NCI-H1105 (cell line): ENCODE measurements at places on chromosomes 6 and 20.
A peak's percentile ranks its signal among the peaks of the same experiment; 100 is the strongest.

GRCh38 chr6:142838821-142839685 is 105.9 kb downstream of the HIVEP2 start:
- DNase-seq: no peak

GRCh38 chr20:53215166-53215565 is 243.0 kb downstream of the TSHZ2 start:
- DNase-seq: no peak

- DNase-seq: no peak
These were observed 276.9 kb upstream of the SUPT3H start for GRCh38 chr6:45654673-45655072.

- peak; percentile 14 for DNase-seq
These were observed 9.2 kb downstream of the PACRG start for GRCh38 chr6:162736961-162737360.

- no peak for DNase-seq
These were observed 221.8 kb upstream of the CEP162 start for GRCh38 chr6:84449220-84449619.

DNA sequence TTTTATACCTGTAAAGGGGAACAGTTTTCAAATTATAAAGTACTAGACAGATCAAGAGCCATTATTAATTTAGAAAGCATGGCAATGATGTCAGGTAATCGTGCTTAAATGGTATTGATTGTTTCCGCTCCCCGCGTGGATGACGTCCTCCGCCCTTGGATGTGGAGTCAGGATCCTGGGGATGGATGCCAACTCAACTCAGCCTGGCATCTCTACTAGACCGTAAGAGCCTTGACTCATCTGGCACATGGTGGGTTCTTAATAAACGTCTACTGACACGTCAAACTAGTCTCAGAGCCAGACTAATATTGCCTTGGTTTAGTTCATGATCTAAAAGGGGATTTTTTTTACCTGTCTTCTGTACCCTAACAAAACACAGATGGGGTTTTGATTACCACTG is 80.2 kb downstream of the LRFN2 start:
- no peak for DNase-seq

DNA sequence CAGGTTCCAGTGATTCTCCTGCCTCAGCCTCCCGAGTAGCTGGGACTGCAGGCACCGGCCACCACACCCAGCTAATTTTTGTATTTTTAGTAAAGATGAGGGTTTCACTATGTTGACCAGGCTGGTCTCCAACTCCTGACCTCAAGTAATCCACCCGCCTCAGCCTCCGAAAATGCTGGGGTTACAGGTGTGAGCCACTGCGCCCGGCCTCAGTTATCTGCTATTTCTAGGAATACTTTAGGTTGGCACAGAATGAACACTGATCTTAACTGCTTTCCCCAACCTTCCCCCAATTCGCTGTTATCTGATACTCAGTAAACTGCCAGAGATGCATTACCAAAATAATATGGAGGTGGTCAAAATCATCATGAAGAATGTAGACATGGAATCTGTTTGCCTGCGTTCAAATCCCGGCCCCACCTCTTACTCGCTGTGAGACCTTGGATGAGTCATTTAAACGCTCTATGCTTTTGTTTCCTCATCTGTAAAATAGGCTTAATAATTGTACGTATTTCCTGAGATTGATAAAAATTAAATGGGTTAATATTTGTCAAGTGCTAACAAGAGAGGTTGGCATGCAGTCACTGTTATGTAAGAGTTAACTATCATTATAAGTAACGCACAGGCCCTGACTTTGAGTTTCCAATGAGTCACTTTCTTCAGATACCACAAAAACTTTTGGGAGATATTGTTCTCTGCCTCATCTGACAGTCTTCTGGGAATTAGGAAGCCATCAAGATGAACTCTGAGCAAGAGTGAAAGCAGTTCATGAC is 44.5 kb upstream of the NCOA3 start:
- no peak for DNase-seq

DNA sequence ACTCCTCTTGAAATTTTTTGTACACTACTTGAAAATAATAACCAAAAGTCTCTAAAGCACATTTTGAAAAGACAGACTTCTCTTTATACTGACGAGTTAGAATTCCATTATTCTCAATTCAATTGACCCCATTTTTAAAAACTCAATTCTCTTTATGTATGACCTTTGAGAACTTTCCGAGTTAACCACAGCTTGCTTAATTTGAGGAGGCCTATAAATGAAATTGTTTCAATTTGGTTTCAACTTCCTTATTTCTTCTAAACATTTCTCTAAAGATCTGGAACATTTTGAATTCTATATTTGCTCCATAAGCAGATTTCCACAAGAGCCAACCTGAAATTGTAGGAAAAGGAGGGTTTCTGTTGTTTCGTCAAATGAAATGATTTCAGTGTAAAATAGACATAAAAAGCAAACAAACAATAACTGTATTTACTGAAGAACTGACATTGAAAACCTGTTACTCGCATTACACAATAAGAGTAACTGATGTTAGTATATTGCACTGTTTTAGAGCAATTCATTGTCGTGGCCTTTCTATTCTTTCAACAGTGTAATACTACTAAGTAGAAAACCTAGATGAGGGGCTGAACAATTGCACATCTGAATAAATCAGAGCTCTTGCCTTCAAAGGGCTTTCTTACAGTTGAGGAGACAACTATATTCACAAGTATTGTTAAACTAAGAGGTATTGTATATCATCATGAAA is 223.6 kb downstream of the HIVEP2 start:
- DNase-seq: no peak

DNA sequence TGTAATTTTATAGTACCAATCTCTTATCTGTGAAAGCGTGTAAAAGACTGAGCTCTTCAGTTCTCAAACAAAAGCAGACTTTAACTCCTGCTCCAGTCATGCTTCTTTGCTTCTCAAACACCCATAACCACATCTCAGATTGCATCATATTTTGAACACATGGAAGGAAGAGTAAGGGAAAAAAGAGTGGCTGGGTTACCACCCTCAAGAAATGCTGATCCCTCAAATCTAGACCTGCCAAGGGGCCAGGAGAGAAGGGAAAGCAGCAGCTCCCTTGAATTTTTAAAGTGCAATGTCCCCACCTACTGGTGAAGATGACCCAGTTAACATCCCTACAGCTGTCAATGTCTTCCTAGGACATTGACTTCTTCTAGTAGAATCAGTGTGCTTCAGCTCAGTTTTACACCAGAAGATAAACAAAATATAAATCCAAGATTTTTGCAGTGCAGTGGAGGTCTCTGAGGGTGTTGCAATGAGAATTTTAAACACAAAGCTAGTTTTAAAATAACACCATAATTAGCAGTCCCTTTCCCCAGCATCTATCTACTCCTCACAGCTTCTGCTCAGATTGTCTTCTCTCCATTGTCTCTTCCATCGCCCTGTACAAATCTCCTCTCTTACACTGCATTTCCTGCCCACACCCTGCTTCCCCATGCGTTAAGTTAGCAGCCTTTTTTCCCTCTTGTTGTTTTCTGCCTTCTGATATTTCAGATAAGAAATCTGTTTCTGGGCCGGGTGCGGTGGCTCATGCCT is 22.6 kb upstream of the HLA-DQB2 start:
- peak; percentile 40 for DNase-seq

GRCh38 chr20:19888269-19888671 is 128.9 kb upstream of the NAA20 start:
- peak; percentile 78 for DNase-seq

- DNase-seq: no peak
These were observed 146.3 kb downstream of the GRM4 start for GRCh38 chr6:33999567-33999966.

DNA sequence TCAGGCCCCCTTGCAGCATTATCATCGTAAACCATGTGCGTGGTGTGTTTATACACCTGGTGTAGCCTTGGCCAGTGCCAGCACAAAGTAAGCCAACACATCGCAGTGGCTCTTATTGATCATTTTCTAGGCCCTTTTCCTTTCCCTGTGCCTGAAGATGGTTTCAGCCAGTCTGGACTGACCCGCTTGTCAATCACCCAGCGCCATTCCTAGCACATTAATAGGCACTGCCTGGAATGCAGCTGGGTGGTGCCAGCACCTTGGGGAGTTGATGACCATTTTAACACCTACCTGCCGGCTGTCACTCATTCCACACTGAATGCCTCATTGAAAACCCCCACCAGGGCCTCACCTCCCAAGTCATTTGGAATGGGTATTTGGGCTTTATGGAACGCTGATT is 4.9 kb upstream of the UQCC2 start:
- no peak for DNase-seq

GRCh38 chr6:579339-579738 is 77.6 kb downstream of the HUS1B start:
- DNase-seq: no peak

- no peak for DNase-seq
These were observed 11.5 kb downstream of the PMEPA1 start for GRCh38 chr20:57698116-57698866.

DNA sequence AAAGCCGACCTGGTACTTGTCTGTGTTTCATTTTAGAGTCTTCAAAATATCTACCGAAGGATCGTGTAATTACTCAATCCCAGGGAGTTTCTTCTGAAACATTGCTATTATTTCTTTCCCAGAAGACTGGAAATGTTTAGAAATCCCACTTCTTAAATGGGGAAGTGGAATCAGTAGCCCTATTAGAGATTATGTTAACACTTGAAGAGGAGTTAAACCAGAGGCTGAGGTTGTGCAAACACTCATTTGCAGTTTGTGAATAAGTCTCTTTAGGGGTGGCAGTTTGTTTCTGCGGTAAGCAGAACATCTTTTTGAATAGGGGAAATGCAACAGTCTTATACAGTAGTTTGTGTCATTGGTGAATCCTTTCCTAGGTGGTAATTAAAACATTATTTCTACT is 21.3 kb downstream of the DSP start:
- DNase-seq: no peak

DNA sequence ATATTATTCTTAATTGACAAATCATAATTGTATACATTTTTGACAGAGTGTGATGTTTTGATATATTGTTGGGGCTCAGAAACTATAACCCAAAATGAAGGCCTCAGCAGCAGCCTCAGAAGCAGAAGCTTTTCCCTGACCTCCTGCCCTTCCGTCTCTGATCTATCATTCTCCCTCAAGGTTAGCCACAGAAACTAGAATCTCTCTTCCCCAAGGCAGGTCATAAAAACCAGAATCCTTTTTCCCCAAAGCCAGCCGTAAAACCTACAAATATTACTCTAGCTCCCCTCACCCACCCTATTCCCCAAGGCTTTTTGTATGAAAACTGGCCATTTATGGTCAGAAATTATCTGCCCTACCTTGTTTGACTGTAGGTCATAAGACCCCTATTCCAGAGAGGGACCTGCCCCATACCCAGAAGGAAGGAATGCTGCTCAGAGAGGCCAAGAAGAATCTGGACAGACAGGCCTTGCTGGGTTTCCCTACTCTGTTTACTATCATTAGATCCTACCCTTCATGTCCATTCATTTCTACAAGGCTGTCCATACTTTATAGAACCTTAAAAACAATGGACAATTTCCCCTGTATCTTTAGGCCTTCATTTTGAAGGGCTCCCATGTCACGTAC is 14.5 kb downstream of the OR2B2 start:
- no peak for DNase-seq

DNA sequence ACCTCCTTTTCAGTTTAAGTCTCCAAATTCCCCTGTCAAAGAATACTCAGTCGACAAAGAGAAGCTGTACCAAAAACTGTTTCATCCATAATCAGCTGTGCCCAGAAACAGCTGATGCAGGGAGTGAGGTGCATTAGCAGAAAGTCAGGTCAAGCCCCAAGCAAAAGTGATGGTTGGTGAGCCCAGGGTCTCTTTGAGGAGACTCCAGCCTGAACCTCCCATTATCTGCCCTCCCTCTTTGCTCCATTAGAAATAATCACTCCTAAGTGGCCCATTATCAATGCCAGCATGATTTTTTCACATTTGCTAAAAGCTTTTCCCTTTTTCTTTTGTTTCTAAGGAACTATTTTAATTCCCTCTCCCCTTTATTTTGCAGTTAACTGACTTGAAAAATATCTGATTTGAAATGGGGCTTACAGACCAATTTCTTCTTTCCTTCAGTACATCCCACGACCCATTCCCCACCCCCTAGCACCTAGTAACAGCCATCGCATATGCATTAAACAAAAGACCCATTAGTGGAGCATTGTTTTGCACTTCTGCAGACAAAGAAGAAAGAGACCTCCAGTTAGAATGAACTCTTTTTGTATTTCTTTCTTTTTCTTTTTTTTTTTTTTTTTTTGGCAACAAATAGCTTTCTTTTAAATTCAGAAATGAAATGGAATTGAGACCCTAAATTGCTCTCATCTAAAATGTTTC is 257.0 kb downstream of the GRIK2 start:
- DNase-seq: no peak

DNA sequence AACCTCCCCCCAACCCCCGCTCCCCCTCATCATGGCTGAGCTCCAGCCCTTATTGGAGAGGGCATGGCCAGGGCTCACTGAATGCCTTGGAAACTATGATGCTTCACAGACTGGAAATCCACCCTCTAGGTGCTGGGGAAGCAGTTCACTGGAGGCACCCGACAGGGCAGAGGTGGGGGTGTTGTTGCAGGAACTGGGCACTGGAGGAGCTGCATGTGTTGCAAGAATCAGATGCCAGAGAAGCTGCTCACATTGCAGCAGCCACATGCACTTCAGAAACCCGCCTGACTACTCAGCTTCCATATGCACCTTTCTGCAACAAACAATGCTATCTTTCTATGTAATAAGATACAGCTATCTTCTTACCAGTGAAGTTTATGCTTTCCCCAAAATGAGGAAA is 7.9 kb upstream of the TBPL1 start:
- no peak for DNase-seq

DNA sequence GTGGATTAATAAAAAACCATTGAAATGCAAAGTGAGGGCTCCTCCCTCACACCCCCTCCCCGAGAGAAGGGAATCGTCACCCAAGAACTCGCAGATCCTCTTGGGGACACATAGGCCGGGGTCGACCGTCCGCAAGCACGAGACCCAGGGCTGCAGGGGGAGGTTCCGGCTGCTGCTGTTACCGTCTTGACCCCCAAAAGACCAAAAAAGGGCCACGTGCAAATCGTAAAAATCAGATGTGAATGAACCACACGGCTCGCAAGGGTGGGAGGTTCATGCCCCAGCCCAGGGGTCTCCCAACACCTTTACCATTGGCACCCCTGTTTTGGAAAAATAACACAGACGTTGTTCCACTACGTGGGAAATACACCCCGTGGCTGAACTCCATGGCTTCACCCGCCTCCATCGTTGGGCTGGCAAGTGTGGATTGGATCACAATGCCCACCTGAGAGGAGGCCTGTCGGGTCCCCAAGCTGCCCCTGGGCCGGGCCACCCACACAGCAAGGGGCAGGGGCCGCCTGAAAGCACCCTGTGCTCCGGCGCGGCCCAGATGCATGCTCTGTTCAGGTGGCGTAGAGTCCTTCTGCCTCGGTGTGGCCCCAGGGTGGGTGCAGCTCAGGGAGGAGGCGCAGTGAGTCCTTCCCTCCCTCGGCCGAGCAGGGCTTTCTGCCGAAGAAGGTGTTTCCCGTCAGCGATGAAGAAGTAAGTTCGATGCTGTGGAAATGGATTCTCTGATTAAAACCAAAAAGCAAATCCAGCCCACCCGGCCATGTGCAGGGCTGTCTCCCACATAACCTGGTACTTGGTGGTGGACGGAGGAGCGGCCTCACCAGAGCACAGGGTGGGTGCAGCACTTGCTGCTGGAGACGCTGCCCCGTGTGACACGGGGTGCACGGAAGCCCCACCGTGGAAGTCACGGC is 85.0 kb downstream of the YTHDF1 start:
- DNase-seq: no peak
